ENCODE measurements at places on chromosomes 3 and 15.
A peak's percentile ranks its signal among the peaks of the same experiment; 100 is the strongest.

DNA sequence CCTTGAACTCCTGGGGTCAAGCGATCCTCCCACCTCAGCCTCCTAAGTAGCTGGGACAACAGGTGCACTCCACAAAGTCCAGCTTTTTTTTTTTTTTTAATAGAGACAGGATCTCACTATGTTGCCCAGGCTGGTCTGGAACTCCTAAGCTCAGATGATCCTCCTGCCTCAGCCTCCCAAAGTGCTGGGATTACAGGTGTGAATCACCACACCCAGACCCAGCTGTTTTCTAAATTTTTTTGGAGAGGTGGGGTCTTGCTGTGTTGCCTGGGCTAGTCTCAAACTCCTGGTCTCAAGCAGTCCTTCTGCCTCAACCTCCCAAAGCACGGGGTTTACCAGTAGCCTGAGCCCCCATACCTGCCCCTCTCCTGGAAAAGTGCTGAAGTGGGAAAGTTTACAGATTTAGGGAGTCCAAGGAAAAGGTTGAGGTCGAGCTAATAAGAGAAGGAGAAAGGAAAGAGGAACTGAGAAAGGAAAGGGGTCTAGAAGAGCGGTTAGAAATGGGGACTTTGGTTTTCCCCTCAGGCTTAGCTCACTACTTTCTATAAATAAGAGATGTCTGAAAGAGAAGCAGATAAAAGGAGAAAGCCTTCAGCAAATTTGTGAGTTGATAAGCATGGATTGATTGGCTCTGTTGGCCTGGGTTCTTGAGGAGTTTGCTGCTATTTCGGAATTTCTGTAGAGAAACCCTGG lies 23.6 kb downstream of the UBE2E1 start:
- no peak for DNase-seq

DNA sequence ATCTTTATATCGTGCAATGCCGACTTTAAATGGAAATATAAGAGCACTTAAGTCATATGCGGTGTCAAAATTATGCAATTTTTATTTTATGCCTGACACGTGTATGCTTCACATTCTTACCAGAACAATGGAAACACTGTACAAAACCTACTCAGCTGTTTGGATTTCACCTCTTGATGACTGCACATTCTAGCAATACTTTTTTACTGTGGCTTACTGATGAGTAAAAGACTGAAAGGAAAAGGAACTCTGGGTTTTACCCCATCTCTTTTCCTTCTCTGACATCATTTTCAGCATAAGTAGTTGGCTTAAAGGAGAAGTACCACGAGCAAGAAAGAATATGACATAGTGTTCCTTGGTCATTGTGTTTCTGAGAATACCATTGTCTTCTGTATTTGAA lies 142.8 kb downstream of the POLR2M start:
- DNase-seq, result no peak

DNA sequence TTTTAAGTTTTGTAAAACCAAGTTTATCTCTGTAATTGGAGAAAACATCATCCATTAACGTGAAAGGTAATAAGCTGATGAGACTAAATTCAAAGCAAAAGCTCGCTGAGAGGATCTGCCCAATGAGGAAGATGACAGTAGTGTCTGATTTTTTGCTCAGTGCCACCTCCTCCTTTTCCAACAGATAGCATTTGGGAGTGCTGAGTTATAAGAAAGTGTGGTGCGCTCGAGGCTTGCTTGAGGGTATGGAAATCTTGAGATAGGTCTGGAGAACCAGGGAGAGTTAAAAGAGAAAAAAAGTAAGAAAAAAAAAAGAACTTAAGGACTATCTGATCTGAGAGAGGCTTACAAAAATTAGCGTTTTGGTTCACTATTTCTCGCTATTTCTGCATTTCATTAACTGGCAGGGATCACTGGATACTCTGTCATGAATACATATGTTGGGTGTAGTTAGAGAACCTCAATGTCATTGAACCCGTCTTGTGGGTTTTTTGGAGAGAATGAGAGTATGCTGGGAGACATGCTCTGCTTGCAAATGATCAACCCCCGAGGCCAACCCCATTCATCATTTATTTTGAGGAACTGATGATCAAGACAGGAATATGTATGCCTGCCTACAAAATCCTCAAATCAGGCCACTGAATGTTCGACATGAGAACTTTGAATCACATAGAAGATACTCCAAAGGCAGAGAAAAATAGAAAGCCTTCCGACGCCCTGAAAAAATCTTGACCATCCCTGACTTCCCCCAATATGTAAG lies 973 bp upstream of the USP13 start:
- DNase-seq, result no peak

- DNase-seq, result peak; percentile 32
Measured at GRCh38 chr15:32908135-32908801, 190.5 kb downstream of the GREM1 start.

DNA sequence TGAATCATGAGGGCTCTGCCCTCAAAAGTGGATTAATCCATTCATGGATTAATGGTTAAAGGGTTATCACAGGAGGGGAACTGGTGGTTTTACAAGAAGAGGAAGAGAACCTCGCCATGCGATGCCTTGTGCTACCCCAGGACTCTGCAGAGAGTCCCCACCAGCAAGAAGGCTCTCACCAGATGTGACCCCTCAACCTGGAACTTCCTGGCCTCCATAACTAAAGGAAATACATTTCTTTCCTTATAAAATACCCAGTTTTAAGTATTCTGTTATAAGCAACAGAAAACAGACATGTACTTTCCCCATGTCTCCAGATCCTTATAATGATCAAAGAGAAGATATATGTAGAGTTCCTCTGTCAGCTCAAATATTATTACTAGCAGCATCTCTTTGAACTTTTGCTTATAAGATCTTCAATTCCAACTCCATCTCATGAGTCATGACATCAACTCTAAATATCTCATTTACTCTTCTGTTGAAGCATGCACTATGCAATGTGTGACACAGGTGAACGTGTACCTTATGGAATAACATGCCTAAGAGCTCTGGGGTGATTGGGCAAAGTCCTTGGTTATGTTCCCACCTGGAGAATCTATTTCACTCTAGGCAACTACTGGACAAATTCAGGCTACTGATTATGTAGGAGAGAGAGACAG lies 37.5 kb upstream of the ZBTB38 start:
- DNase-seq, result no peak

- no peak for DNase-seq
Measured at GRCh38 chr3:86984271-86984670, 6.7 kb downstream of the VGLL3 start.

- DNase-seq, result no peak
Measured at GRCh38 chr15:63597821-63598220, 634 bp downstream of the FBXL22 start.

DNA sequence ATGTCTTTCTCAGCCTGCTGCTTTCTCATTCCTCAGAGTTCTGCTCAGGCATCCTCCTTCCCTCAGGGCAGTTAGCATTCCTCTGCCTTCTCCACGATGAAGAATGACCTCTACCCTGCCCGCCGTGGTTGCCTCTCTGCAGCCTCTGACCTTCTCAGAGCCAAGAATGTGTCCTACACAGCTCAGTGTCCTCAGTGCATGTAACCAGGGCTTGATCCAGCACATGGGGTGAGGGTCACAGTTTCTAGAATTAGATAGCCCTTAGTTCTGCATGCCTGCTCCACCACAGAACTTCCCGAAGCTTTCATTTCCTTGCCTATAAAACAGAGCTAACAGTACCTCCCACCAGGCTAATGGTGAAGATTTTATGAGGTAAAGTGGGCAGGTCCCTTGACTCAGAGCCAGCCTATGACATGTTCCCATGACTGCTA lies 182.1 kb downstream of the CLSTN2 start:
- no peak for DNase-seq

DNA sequence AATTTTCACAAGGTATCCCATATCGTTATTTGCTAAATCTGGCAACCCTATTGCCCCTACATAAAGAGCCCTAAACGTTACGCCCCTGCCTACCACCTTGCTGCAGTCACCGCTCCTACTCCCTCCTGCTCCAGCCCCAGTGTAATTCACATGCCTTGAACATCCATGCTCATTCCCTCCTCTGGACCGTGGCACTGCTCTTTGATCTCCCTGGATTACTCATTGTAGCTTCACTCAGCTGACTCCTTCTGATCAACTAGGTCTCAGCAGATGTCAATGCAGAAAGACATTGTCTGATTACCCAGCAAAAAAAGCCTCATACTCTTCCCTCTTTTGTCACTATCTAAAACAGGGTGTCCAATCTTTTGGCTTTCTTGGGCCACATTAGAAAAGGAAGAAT lies 40.7 kb upstream of the KBTBD8 start:
- no peak for DNase-seq

GRCh38 chr15:47366884-47367283 lies 350.4 kb upstream of the SEMA6D start:
- no peak for DNase-seq

DNA sequence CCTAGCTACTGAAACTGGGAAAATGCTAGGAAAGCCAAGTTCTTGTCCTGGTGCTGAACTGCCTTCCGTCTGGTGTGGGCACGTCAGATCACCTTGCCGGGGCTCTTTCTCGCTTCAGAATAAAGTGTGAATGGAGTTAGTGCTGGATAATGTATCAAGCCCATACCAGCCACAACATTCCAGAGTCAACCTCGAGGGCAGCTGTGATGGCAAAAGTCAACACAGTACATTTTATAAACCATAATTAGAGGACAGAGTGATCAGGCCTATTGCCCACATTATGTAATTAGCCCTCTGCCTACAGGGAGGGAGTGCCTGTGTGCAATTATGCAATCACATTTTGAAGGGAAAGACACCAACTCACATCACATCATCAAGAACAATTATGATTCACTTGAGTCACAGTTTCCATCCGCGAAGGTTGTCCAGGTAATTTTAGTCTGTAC lies 165.2 kb downstream of the RORA start:
- DNase-seq, result no peak

DNA sequence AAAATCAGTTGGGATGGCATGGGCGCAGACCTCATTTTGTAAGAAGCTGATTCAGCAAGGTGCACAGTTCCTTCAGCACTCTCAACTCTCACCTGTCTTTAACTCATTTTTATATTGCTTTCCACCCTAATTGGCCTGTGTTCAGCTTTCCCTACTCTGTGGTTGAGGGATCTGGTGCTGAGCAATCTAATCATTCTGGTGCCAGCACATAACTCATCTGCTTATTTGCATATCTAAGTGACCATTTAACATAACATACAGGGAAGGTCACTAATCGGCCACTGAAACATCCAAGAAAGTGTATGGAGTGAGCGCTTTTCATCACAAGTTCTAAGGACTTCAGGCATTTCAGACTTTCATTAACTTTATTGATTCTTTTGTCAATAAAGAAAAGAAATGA lies 303.4 kb upstream of the ROPN1 start:
- no peak for DNase-seq

- no peak for DNase-seq
Measured at GRCh38 chr3:109825971-109826810, 488.8 kb upstream of the DPPA4 start.

DNA sequence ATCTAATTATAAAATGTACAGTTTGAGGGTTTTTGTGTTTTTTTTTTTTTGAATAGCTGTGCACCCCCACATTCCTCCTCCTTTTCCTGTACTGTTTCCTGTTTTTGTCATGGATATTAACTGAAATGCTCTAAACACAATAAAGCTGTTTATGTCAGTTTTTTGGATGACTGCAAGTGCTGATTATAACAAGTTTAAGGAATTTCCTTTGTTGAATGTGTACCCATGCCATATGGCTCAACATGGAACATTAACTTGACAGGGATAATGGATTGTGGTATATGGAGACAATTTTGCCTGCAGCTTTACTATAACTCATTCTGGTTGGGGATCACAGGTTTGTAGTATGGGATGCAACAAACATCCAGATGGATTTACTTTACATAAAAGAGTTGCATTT lies 216.4 kb downstream of the TCF12 start:
- no peak for DNase-seq

DNA sequence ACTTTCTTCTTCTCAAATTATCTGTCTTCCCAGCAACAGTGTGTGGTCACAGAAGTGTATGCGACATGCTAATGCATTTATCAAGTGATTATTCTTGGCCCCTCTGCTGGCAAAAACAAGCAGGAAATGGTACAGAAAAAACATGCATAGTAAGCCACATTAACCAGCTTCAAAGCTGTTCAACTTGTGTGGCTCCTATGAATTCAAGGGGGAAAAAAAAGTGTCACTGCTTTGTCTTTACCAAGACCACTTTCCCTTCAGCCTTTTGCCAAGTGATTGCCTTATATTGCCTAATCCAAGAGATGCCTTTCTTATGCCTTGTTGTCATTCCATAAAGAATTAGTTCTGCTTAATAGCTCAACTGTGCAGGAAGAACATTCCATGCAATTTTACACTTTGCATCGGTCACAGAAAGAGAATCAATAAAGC lies 39.1 kb downstream of the PRTG start:
- DNase-seq, result no peak

GRCh38 chr3:105880681-105881290 lies 12.0 kb upstream of the CBLB start:
- no peak for DNase-seq

GRCh38 chr3:5309171-5309570 lies 121.7 kb downstream of the EDEM1 start:
- peak; percentile 31 for DNase-seq

DNA sequence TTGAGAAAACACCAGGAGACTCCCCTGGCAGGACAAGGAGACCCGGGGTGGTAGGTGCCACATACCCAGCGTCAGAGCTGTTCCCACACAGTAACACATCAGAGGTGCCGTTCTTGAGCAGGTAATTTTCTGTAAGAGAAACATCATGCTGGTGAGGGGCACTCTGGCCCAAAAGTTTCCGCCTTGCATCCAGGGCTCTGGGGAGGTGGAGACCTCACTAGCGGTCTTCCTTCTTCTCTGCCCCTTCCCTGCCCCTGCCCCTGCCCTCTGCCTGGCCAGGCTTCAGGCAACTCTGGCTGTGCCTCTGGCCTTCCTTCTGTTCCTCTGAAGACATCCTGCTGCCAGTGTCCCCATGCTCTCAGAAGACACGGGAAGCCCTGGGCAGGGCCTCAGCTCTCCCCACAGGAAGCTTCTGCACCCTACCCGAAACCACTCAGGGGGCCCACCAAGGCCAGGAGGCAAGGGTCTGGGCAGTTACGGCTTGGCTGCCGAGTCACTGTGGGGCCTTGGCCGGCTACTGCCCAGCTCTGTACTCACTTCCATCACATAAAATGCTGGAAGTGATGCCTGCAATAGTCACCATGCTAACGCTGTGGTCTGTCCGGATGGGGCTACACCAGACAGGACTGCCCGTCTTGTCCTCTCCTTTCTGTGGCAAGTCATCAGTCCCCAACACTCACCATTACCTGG lies 41.3 kb downstream of the SCN5A start:
- DNase-seq, result no peak

- DNase-seq, result no peak
Measured at GRCh38 chr15:41990243-41990605, 17.9 kb upstream of the EHD4 start.

- no peak for DNase-seq
Measured at GRCh38 chr3:98886525-98886924, 15.0 kb downstream of the DCBLD2 start.
